Stimulated activated CD8-positive, alpha-beta memory T cell treated with anti-CD3 and anti-CD28 coated beads, Interleukin-7, amount 100 ng/mL, for 1 hour (primary cell): ENCODE measurements at places on chromosomes 2 and 18.

DNA sequence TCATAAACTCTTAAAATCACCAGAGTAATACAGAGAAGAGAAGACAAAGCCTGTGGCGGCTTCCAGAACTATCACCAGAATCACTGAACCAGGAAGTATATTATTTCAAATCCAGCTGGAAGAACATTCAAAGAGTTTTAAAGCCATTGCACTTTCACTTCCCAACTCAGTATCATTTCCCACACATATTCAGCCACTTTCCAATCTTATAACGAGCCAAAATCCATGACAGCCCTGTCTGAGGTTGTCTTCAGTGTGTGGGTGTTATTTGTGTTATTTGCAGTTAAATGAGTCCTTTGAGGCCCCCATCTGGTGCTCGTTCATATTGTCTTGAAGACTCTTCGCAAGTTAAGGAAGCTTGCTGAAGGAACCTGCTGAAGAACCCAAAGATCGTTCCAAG, 559.9 kb downstream of the TSN start:
- no peak for DNase-seq

GRCh38 chr18:37668971-37669747, 103.6 kb upstream of the CELF4 start:
- DNase-seq: no peak

DNA sequence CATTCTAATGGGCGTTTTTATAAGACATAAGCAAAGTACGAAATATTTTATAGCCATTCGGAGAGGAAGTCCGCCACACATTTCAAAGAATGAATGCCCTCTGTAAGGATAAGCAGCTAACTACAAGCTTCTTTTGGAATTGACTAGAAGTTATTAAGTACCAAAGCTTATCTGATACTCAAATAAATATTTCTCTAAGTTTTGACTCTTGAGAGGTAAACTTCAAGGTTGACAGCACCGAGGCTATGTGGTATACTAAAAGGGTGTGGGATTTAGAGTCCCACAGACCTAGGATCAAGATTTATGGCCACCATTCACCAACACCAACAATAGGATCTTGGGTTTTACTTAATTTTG, 48.1 kb upstream of the MSH2 start:
- DNase-seq: no peak

DNA sequence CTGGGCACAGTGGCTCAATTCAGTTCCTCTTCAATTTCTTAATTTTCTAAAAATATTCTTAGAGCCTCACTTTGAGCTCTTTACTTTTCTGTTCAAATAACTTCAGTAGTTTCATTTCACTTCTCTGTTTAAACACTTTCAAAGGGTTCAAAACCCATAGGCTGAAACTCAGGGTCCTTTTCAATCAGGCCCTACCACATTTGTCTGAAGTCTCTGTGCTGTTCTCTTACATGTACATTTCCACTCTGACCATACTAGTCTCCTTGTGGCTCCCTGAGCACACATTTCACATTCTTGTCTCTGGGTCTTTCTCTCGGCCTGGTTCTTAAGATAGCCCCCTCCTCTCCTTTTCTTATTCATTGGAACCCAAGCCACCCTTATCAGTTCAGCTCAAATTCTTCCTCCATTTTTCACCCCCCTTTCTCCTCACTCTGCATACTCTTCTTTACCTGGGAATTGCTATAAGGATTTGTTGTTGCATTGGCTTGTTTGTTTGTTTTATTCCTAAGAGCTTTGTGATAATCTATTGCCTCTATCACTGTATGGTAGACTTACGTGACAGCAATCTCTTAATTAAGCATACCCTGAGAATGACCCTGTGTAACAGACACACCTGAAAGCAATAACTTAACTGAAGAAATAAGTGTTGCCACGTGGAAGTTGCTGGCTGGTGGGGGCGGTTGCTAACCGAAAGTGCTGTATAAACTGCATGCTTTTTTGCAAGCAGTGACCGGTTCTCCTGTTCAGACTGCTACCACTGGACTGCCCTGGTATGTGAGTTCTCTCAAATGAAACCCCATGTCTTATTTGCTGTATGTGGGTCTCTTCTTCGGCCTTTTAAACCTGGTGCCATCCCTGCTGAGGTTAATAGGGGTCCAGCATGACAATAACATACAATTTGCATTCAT, 27.7 kb upstream of the ACADL start:
- no peak for DNase-seq

DNA sequence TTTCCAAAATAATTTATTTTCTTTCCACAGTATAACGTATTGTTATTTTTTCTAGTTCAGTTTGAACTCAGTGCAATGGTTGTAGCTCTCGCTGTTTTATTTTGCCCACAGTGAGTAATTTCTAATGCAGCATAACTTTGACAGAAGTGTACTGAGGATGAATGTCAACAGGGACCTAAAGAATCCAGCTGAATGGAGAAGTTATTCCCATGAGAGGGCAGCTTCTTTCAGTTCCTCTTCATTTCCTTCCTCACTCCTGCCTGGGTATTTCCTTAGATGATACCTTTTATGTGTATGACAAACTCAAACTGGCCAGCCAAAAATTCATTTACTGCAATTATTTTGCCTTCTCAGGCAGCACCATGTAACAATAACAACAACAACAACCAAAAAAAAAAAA, 1223.1 kb upstream of the ZEB2 start:
- DNase-seq: no peak

DNA sequence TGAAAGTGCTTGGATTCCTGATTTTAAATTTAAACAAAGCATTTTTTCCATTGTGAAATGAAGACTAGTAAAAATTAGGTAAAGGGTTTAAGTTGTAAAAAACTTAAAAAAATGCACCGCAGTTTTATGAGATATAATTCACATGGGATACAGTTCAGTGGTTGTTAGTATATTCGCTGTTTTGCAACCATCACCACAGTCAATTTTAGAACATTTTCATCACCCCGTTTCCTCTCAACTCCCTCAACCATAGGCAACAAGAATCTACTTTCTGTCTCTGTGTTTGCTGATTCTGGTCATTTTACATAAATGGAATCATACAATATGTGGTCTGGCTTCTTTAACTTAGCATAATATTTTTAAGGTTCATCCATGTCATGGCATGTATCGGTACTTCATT, 4.0 kb downstream of the DGKD start:
- no peak for DNase-seq

GRCh38 chr2:39306626-39307025, 62.9 kb upstream of the CDKL4 start:
- DNase-seq: no peak

- DNase-seq: no peak
Measured at GRCh38 chr2:224287531-224287930, 114.4 kb downstream of the FAM124B start.

DNA sequence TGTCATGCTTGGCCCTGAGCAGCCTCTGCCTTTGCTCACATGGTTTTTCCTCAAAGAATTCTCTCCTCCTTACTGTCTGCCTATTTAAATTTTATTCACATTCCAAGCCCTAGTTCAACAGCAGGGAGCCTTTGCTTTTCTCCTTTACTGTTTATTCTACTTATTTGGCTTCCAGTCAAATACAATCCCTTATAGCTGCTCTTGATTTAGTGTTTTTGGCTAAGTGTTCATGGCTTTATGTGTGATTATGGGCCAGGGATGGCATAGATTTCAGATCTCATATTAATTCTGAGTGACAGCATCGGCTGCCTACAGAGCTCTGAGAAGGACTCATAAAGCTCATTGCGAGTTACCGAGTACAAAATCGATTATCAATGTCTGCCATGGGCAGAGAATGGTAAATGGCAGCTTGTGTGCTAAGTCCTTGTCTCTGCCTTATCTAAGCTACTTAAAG, 106.7 kb downstream of the METTL8 start:
- DNase-seq: no peak

DNA sequence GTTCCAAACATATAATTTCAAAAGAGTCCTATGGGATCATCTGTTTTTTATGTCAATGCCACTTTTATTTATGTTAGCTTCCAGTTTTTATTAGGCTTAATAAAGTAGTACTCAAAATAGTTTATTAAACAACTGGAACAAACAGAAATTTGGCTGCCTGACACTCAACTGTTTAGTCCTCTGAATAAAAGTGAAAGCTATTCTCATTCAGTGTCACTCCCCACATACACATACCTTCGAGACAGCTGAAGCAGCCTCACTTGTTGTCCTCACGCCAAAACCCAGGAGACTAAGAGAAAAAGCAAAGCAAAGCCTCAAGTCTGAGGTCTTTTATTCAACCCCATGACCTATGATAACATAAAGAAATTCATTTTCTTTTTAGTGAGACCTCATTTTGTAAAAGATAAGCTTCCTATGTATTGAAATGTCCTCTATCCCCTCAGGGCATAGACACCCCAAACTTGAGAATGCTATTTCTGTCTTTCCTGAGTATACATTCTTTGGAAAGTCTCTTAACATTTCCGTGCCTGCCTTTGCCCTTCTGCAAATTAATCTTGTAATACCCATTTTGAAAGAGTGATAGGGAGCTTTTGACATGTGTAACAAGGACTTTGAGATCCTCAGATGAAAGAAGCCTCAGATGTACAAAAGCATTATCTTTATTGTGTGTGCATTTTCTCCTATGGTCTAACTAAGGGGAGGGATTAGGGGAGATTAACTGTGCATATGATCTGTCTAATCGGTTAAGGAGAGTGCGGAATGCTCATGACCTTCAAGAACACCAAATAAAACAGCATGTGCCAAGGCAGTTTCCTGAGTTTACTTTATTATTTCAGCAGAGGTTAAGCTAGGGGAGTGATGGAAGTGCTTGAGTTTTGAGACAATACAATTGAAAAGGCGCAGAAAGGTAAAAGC, 1523.7 kb upstream of the PIK3C3 start:
- no peak for DNase-seq

DNA sequence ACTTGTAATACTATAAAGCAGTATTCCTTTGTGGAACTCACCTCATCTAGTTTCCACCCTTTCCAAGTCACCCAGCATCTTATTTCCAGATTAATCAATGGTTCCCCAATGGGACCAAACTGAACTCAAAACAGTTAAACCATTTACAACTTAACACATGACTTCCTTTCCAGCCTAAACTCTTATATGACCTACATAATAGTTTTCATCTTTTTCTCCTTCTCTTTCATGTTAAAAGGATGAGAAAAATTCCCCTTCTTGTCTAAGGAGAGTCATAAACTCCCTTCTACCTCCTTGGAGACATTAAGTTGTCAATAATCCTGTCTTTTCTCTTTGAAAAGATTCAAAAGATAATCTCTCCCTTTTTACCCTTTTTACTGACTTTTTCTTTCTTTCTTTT, 6.7 kb downstream of the PPP3R1 start:
- no peak for DNase-seq

GRCh38 chr2:237353215-237353614, 60.7 kb downstream of the COL6A3 start:
- DNase-seq: no peak

DNA sequence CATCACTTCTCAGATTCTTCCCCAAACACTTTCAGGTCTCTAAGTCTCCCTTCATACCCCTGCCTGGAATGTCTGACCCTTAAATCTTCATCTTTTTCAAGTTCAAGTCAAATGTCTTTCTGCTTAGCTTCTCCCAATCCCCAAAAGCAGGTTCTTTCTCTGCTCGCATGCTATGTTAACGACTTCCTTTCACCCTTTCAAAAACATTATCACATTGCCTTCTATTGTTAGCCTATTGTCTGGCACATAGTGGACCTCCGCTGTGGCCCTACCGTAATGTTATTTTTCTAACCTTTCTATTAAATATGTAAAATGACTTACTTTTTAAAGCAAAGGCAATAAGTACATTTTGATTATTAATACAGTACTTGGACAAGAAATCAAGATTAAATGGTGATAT, 2.2 kb downstream of the CDKL4 start:
- DNase-seq: no peak

DNA sequence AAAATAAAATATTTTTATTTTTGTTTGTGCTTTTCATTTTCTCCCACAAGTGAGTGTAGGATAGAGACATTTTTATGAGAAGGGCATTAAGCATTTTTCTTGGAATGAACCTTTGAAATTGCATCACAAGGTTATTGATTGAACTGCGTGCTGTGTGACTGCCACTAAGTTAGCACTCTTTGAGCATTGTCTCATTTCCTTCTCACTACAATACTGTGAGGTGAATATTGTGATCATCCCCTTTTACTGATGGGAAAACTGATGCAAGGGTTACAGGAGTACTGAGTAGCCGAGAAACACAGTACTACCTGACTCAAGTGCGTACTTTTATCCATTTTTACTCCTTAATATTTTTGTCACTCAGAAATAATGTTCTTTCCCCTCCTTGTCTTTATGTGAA, 2.0 kb downstream of the NBEAL1 start:
- DNase-seq: no peak

GRCh38 chr18:28789502-28789901, 612.6 kb upstream of the CDH2 start:
- DNase-seq: no peak

GRCh38 chr2:207121784-207122183, 44.0 kb downstream of the KLF7 start:
- no peak for DNase-seq

GRCh38 chr2:143742581-143742980, 613.4 kb downstream of the ARHGAP15 start:
- no peak for DNase-seq

DNA sequence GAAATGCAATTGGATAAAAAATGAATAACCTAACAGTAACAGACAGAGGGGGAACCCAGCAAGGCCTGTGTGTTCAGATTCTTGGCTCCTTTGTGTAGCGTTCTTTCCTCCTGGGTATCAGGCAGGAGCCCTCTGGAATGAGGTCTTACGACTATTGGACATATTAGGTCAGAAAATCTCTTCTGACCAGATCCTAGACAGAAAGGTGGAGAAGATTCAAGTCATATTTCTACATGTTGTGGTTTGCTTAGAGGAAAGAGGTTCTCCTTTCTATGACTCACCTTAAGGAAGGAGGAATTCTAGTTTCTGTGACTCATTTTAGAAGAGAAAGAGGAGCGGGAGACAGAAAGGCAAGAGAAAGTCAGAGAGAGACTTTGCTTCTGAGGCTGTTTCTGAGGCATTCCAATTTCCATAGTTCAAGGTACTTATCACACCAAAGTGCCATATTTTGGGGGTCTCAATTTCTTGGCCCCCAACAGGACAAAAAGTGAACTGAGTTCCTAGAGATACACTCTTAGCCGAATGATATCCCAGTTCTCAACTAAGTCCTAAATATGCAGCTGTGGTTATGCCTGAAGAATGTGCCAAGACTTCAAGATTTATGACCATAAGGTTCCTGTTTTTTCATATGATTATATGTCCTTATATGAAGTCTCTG, 618.6 kb downstream of the ZEB2 start:
- no peak for DNase-seq

GRCh38 chr2:240211598-240212424, 71.4 kb upstream of the OTOS start:
- DNase-seq: no peak
